ENCODE measurements at places on chromosomes 2 and 18.

DNA sequence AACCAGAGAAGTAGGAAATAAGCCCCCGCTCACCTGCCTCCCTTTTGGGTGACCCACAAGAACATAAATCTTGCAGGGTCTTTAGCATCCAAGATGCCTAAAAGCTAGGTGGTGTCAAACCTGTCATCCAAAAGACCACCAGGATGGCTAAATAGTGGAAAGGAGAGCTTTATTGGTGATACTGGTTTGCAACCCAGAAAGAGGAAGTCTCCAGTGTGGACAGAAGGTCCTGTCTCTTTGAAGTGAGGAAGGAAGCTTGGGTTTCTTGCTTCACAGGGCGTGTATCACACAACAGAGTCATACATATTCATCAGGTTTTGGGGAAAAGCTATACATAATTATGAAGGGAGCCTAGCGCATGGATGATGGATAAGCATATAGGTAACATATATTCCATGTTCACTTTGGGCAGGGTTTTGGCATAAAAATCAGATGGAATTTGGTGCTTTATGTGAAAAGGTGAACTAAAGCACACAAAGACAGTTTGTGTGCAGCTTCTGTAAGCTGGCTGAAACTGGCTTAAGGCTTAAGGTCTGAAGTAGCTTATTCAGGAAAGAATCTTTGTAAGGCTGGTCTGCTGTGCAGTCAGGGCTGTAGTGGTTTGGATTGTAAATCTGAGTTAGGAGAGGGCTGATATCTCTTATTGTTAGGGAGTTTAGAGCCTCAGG, 102.2 kb upstream of the MSH2 start:
- no peak for DNase-seq

DNA sequence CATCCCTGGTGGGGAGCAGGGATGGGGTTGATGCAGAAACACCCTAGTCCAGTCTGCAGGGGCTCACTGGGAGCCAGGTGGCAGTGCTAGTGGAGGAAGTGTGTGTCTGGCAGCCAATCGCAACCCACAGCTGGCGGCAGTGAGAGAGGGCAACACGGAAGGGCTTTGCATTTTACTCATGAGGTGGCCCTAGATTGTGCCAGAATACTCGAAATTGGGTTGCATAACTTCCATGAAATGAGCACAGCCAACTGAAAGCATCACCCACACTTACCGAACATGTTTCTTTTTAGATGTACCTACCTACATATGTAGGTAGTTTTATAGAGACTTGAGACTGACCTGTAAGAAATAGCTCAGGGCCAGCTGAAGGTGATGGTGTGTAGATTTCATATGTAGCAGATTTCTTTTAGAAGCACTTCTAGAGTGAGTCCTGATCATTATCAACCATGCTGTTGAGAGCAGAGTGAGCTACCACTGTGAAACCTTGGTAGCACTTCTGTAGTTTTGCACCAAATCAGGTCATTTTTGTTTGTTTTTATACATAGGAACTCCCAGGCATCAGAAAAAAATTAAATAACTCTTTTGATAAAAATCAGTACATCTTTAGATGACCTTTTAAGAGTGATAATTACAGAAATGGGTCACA, 13.0 kb downstream of the IL18R1 start:
- DNase-seq = no peak

DNA sequence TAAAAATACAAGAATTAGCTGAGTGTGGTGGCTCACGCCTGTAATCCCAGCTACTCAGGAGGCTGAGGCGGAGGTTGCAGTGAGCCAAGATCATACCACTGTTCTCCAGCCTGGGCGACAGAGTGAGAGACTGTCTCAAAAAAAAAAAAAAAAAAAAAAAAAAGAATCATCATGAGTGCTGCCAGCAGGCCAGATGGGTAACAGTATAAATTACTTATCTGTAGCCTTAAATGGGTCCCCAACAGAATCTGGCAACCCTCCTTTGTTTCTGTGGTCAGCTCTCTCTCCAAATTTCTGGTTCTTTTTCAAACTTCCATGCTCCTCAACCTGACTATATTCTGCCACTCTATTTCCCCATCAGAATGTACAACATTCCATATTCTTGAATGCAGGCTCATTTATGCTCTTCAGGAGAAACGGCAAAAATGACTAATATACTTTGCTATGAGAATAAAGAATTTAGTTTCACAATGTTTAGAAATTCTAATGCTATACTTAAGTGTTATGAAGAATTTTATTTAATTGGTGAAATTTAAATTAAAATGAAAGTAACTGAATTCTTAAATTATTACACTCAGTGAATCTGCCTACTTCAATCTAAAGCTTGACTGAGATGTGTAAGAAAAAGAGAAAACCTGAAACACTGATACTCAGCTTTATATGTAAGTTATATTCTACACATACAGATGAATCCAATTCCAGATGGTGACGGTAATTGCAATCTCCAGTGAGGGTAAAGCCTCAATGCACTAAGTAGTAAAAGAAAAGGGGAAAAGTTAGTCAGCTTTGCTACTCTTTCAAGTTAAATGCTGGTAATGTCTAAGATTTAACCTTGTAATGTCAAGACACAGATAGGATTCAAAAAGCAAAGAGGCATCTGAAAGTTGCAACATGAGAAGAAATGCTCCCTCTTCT, 24.8 kb downstream of the LPIN2 start:
- peak; percentile 92 for DNase-seq

GRCh38 chr2:69798290-69798908, 31.1 kb upstream of the GMCL1 start:
- peak; percentile 25 for DNase-seq

DNA sequence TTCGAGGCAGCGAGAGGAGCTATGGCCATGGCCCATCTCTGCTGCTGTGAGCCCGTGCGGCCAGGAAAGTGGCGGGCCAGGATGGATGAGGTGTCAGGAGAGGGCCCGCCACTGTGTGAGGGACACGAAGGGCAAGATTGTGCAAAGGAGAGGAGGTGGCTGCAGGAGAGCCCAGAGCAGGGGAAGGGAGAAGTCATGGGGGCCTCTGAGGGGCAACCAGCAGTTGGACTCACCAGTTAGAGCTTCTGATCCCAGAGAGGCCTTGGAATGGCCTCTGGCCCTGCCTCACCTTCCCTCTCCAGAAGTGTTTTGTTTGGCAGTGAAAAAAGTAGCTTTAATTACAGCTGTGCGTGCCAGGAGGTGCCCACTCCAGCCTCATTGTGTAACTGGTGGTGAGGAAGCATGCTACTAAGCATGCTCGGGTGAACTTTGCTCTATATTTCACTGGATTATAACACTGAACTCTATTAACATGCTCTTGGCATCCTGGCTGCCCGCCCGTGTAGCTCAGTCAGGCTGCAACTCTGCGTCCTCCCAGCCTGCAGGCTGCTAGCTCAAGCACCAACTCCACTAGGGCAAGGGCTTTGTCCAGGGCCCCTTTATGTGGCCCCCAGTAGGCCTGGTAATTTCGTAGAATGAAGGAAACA, 34.2 kb downstream of the IMPA2 start:
- DNase-seq = no peak
